ENCODE measurements at places on chromosomes 13 and 19. TPM values are rescaled to one million over a fixed set of nuclear protein-coding genes. Genes with fewer than 3 reads are reported as not detected.

Gene VWA8
- polyA plus RNA-seq = 22.4 TPM

DNA sequence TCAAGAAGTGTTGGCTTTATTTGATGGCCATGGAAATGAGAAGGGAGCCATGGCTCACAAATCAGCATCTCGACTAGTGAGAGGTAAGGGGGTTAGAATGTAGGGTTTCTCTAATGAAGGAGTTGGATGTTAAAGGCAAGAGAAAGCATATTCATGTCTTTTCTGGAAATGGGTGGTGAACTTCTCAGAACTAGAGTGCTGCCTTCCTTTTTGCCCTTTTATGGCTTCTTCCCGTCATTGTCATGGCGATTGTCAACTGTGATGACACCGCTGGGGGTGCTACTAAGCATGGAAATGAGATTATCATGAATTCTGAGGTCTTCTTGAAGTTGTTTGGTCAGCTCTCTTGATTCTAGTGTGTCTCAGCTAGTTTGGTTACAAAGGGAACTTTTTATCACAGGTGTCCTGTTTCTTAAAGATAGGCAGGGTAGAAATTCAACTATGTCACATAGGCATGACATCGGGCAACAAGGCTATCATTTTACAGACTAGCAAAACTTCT is 180.4 kb downstream of the LIG4 start:
- DNase-seq = no peak

DNA sequence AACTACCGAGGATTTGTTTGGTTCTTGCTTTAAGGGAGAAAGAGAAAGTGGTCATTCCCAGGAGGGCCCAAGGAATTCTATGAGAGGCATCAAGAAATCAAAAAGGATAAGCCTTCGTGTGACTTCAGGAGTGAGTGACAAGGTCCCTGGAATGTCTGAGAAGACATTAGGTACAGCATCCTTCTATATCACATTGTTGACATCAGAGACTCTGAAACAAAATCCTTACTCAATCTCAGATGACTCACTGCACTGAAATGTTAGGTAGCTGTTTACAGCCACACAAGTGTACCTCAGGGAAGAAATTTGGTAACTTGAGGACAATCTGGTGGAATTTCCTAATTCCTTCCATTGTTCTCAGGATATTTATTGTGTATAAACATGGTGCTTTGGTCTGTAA is 7.9 kb upstream of the LGALS14 start:
- no peak for DNase-seq

DNA sequence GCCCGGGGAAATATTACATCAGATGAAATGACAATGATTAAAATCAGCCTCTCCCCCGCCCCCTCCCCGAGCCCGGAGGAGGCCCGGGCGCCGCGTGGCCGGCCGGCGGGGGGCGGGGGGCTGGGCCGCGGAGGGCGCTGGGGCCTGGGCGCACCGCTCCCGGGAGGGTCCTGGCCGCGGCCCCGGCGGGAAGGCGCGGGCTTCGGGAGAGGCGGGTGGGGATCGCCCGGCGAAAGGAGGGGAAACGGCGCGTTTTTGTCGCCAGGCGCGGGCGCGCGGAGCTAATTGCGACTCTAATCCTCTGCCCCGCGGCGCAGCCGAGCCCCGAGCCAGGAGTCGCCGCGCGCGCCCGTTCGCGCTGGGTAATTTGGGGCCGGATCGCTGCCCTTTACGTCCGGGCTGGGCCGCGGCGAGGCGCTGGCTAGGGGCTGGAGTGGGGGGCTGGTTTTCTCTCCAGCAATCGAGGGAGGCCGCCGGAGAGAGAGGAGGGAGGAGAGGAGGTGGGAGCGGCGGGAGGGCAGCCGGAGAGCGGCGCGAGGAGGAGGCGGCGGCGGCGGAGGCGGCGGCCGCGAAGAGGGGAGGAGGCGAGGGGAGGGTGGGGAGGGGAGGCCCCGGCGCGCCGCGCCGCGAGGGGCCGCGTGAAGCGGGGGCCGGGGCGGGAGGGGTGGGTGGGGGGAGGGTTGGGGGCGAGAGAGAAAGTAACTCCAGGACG is at the start of gene KCTD15:
KCTD15 (plus strand) TSS at position 707 of the 712 bp plus-strand sequence. CDS start 3,585 bp downstream, outside the sequence.
- peak; percentile 57 for DNase-seq
